ENCODE measurements at places on chromosomes 4 and X.

DNA sequence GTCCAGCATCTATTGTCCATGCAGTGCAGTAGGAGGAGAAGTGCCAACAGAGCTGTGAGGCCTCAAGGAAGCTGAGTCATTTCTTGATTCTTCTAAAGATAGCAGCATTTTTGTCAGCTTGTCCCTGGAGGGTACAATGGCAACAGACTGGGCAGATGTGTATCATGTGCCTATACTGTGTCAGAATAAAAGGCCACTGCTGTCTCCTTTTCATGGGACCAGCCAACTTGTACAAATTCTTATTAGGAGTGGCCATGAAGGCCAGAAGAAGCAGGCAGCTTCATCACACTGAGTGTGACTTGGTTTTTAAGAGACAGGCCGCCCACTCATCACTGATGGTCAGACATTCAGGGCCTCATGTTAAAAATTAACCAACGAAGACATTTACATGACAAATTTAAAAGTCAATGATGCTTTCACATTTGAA lies 185.0 kb upstream of the FAM241A start:
- no peak for DNase-seq

- DNase-seq = no peak
Measured at GRCh38 chrX:40922307-40922706, 162.9 kb upstream of the USP9X start.

DNA sequence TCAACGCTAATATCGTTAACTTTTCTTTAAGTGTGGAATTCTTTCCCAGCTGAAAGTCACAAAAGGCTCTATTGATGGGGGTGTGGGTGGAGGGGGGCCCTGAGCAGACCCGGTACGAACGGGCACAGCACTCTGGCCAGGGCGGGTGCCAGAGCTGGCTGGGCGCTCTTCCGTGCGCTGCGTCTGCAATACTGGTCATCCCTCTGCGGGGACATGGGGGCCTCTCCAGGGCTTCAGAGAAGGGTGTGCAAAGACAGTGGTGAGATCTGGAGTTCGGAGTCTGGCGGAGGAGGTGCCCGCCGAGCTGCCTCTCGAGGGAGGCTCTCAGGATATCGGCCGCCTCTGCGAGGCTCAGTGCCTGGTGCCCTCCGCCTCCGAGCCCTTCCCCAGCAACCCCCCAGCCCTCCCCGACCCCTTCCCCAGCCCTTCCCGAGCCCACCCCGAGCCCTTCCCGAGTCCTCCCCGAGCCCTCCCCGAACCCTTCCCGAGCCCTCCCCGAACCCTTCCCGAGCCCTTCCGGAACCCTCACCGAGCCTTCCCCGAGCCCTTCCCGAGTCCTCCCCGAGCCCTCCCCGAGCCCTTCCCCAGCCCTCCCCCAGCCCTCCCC lies 34.3 kb downstream of the FGFRL1 start:
- DNase-seq = no peak

DNA sequence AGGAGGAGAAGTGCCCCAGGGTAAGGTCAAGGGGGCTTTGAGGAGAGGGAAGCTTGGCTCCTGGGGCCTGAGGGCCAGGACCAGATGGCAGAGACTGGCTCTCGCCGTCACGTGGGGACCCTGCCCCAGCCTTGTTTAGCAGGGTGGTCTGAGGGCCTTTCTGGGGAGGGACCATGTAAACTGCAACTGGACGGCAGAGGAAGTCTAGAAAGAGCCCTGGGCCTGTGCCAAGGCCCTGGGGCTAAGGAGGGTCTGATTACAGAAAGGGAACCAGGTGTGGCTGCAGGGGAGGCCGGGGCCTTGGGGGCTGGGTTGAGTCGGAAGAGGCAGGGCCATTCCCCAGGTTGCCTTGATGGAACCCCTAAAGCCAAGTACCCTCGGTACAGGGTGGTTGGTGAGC lies 1.8 kb upstream of the HGFAC start:
- no peak for DNase-seq

DNA sequence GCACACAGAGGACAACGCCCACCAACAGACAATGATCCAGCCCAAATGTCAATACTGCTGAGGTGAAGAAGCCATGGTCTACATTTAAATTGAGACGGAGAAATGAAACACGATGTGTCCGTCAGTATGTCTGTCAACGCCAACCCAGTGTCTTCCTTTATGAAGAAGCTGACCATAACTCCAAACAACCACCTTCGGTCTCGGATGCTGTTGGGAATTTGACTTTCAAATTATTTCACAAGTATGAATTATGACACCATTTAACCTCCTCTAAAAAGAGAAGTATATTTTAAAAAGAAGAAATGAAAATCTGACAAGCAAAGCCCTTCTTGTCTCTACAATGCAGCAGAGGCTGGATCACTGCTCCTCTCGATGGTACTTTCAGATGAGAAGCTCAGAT lies 123.7 kb upstream of the MAP3K15 start:
- DNase-seq = no peak

- DNase-seq = no peak
Measured at GRCh38 chr4:102036016-102036415, 245.5 kb downstream of the BANK1 start.

DNA sequence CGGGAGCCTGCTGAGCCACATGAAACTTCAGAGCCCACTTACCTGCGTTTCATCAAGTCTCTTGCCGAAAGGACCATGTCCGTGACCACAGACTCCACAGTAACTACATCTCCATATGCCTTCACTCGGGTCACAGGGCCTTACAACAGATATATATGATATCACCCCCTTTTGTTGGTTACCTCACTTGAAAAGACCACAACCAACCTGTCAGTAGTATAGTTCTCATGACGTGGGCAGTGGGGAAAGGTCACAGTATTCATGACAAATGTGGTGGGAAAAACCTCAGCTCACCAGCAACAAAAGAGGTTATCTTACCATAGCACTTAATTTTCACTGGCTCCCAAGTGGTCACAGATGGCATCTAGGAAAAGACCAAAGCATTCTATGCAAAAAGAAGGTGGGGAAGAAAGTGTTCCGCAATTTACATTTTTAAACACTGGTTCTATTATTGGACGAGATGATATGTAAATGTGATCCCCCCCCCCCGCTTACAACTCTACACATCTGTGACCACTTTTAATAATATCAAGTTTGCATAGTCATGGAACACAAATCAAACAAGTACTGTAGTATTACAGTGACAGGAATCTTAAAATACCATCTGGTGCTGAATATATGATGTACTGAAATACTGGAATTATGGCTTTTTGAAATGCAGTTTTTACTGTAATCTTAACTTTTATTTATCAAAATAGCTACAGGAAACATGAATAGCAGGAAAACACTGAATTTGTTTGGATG lies 129.9 kb downstream of the TET2 start:
- no peak for DNase-seq

All from SHP77 treated with DMSO at 0.1 percent for 48 hours (cell line).